ENCODE measurements at places on chromosomes 2 and 18.
A peak's percentile ranks its signal among the peaks of the same experiment; 100 is the strongest.

DNA sequence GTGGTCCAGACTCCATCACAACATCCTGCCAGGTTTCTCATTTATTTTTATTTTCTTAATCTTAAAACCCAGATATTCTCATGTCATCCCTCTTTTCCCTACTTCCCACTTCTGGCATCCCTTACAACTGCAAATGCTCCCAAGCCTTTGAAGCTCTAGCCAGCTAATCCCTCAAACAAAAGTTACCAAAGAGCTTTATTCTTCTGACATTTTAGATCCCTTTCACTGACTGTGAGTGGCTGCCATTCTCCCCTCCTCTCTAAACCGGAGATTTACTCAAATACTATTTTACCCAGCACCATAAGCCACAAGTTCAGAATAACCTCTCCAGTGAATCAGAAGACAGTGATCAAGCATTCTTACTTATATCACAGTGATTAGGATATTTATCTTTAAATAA, 569.0 kb upstream of the SYT4 start:
- no peak for DNase-seq

GRCh38 chr2:37349231-37349860, 4.9 kb downstream of the QPCT start:
- DNase-seq = no peak

- DNase-seq = peak; percentile 57
These were observed 13.2 kb downstream of the ZNF804A start for GRCh38 chr2:184611361-184612085.

DNA sequence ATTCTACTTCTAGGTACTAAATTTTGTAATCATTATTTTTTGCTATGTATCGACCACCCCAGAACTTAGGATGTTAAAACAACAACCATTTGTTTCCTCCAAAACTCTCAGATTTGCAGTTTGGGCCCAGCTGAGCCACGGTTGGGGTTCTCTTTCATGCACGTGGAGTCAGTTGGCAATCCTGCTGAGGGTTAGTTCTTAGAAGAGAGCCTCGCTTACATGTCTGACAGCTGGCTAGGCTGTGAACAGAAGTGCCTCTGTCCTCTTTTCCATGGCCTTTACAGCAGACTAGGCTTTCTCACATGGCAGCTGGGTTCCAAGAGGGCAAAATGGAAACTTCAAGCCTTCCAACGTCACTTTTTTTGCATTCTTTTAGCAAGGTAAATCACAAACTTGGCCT, 9.3 kb upstream of the RGPD4 start:
- DNase-seq = no peak

GRCh38 chr18:58311390-58311789, 267.4 kb downstream of the NEDD4L start:
- DNase-seq = no peak

DNA sequence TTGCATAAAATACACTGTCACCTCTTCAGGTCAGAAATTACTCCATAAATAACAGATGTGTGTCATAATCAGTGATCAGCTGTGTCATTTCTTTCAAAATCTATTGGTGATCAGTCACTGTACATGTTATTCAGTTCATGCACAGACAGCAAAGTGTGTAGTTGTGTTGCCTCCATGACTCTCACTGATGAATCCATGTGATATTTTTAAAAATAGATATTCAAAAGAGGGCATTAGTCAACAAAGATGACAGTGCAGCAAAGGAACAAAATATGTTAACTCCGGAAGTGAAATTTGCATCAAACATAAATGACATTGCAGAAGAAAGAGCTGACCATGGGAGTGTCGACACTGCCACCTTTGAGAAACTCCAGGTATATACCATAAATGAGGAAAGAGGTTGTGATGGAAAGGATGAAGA, 17.1 kb upstream of the MCM6 start:
- no peak for DNase-seq

DNA sequence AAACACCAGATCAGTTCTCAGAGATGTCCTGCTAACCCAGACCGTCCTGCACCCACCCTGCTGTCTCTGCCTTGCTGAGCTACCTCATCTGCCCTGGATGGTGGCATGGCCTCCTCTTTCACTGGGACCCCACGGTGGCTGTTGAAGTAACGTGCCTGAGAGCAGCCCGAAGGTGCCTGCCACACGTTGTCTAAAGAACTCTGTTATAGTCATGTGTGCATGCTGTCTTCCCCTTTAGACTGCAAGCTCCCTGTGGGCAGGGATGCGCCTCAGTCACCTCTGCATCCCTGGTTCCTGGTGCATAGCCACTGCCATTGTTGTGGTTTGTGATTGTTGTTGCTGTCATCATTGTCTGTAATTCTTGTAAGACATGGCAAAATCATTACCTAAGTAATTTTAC, 235.9 kb downstream of the EIPR1 start:
- no peak for DNase-seq

- DNase-seq = no peak
These were observed 141.1 kb downstream of the KLHL29 start for GRCh38 chr2:23526114-23526513.

DNA sequence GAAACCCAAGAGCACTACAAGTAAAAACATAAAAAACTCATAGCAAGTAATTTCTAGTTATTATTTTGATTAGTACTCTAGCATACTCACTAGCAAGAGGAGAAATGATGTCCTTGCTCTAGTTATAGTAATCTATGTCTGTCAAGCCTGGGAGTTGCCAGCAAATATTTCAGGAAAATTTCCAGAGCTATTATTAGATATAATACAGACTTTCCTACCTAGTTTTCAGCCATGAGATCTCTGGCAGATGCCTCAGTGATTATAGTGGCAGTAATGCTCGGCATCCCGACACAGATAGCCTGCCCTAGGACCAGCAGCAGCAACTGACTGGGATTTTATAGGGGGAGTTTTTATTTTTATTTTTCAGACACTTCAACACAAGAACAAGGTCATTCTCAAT, 224.4 kb downstream of the ZNF385B start:
- no peak for DNase-seq

DNA sequence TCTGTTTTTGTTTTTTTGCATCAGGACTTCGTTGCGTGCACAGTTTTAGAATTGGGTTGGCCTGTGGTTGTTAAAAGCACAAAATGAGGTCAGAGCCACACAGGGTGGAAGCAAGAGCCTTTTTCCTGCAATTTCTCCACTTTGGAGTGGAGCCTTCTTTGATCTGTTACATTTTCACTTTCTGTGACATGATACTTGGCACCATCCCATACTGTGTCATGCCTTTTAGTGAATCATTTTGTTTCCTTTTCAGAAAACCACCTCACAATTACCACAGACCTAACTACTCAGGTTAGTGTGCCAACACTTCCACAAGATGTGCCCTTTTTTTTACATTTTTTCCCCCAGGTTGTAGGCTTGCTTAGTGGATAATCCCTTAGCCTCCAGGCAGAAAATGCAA, 32.5 kb downstream of the MERTK start:
- peak; percentile 50 for DNase-seq

GRCh38 chr2:148577845-148578492, 66.6 kb upstream of the EPC2 start:
- no peak for DNase-seq

DNA sequence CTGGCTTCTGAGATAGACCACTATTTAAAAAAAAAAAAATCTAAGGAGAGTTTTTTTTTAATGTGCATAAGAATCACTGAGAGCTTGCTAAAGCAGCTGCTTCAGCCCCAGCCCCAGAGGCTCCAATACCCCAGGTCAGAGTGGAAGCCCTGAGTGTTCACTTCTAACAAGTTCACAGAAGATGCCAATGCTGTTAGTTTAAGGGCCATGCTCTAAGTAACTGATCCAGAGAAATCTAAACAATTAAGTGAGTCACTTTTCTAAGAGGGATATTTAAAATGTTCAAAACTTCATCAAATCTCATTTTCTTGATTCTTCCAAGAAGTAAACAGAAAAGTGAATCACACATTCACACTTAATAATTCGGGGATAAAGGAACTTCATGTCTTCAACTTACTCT, 126.4 kb upstream of the CD226 start:
- peak; percentile 22 for DNase-seq

- DNase-seq = no peak
These were observed 359.8 kb downstream of the CDH7 start for GRCh38 chr18:66110607-66111006.

GRCh38 chr2:120430957-120431356, 85.0 kb downstream of the INHBB start:
- DNase-seq = no peak

DNA sequence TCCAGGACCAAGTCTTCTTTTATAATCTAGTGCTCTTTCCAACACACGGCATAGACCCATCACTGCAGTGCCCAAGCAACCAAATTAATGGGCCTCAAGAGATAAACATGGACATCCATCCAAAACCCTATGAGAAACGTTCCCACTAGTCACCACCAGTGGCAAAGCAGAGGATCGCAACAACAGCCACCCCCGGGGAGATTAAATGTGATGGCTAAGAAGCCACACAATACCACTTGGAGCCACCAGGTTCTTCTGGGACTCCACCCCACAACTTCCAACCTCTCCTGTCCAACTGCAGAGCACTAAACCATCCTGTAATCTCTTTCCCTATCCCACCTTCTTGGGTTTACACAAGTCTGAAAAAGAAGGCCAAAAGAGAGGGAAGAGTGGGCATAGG, 123.8 kb downstream of the BCL11A start:
- no peak for DNase-seq

GRCh38 chr18:55610506-55610905, 22.5 kb upstream of the TCF4 start:
- DNase-seq = no peak

GRCh38 chr2:120810639-120811038, 75.0 kb downstream of the GLI2 start:
- no peak for DNase-seq

DNA sequence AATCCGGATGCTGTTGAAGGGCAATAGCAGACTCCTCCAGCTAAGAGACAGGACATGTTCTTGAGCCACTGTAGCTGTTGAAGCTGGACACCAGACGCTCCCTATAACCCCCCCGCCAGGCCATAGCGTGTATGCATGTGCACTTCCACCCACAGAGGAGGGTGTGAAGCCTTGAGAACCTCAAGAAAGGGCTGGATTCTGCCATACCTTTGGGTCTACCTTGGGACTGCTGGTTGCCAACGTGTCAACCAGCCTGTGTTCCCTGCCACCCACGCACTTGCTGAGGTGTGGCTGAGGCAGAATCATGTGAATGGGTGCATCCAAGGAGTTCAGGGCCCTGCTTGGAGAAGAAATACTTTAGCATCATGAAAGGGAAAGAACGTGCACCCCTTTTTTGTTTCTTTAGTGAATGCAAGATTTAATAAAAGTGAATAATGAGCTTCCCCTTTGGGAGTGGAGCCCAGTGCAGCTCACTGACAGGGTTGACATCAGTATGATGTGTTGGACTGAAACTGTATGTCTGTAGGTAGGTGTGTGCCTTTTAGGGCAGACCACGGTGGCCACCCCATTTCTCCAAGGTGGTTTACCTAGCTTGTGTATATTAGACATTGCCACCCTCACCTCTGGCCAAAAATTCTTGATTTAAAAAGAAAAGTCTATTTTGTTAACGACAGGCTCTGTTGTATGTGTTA, 198.3 kb downstream of the MGAT5 start:
- DNase-seq = no peak

DNA sequence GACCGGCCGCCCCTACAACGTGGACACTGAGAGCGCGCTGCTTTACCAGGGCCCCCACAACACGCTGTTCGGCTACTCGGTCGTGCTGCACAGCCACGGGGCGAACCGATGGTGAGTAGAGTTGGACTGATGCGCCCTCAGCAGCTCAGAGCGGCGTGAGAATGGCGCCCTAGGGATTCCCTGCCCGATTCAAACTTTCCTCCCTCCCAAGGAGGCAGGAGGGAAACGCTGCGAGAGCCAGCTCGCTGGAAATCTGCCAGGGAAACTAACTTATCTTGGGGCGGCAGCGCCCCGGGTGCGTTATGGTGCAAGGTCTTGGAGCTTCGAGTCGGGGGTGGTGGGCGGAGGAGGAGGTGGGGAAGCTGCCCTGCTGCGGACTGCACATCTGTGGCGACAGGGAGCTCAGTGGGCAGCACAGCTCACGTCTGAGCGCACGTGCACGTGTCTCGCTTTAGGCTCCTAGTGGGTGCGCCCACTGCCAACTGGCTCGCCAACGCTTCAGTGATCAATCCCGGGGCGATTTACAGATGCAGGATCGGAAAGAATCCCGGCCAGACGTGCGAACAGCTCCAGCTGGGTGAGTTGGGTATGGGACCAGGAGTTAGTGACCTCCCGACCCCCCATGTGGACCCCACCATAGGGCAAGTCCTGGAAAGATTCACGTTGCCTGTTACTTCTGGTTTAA, 697 bp downstream of the ITGA4 start:
- DNase-seq = peak; percentile 50

DNA sequence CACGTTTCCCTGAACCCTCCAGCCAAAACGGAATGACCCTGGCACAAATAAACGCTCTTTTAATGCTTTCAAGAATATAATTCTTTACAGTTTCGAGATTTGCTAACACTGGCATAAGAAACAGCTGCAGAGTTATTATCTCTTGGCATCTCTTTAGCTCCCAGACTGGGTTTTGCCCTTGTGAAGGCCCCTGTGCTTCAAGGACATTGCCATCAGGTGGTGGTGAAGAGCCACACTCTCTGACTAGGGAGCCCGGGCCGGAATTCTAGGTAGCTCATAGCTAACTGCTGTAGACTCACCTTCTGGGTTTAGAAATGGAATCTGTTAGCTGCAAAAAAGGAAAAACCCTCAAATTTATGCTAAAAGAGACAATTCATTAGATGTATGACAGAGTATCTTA, 13.3 kb upstream of the GALNT14 start:
- DNase-seq = no peak

DNA sequence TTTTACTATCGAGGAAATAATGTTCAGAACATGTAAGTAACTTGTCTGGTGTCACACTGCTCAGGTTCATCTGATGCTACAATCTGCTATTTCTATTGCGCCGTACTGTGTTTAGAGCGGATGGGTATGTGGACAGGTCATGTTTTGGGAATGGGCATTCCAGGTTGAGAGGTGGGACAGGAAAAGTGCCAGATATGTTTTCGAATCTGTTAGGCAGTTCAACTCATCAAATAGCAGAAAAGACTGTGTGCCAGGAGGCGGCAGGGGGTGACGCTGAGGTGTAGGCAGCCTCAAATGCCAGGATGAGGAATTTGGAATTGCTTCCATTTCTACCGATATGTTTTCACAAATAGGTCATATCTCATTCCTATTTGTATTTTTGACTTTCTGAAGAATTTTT, 123.8 kb downstream of the HRH4 start:
- DNase-seq = no peak

DNA sequence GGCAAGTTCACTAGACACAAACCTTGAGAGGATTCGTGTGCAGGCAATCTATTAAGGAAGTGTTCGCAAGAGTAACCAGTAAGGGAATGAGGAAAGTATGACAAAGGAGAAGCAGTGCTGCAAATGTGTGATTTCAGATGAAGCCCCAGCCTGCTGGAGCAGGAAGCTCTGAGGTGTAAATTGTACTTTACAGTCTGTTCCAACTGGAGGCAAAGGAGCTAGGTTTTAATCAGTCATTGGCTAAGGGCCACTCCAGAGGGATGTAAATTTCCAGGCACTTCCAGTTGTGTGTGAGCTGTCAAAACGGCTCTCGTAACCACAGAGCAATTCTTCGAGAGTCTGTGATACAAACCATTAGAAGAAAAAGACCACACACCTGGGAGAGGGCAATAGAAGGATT, 359.5 kb upstream of the FAM98A start:
- DNase-seq = no peak

Measured in fibroblast of skin of back (primary cell).